ENCODE measurements at places on chromosomes 13 and 19. TPM values are rescaled to one million over a fixed set of nuclear protein-coding genes. Genes with fewer than 3 reads are reported as not detected.

DNA sequence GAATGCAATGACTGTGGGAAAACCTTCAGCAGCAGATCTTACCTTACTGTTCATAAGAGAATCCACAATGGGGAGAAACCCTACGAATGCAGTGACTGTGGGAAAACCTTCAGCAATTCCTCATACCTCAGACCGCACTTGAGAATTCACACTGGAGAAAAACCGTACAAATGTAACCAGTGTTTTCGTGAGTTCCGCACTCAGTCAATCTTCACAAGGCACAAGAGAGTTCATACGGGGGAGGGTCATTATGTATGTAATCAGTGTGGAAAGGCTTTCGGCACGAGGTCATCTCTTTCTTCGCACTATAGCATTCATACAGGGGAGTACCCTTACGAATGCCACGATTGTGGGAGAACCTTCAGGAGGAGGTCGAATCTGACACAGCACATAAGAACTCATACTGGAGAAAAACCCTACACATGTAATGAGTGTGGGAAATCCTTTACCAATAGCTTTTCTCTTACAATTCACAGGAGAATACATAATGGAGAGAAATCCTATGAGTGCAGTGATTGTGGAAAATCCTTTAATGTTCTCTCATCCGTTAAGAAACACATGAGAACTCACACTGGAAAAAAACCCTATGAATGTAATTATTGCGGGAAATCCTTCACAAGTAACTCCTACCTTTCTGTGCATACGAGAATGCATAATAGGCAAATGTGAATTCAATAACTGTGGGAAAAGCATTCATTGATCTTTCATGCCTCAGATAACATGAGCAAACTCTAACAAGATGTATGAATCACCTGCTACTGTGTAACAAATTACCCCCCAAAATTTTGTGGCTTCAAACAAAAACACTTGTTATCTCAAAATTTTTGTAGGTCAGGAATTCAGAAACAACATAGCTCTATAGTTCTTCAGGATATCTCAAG is 13.8 kb downstream of the ZNF557 start:
- no peak overlapping the region for H3K27ac ChIP-seq
- no peaks in the 10 kb centered on the region for H3K4me1 ChIP-seq
- H3K27me3 ChIP-seq, result peaks cover 7% of the 10 kb centered on the region
- no peak overlapping the region for H3K4me3 ChIP-seq
- DNase-seq, result no peak

DNA sequence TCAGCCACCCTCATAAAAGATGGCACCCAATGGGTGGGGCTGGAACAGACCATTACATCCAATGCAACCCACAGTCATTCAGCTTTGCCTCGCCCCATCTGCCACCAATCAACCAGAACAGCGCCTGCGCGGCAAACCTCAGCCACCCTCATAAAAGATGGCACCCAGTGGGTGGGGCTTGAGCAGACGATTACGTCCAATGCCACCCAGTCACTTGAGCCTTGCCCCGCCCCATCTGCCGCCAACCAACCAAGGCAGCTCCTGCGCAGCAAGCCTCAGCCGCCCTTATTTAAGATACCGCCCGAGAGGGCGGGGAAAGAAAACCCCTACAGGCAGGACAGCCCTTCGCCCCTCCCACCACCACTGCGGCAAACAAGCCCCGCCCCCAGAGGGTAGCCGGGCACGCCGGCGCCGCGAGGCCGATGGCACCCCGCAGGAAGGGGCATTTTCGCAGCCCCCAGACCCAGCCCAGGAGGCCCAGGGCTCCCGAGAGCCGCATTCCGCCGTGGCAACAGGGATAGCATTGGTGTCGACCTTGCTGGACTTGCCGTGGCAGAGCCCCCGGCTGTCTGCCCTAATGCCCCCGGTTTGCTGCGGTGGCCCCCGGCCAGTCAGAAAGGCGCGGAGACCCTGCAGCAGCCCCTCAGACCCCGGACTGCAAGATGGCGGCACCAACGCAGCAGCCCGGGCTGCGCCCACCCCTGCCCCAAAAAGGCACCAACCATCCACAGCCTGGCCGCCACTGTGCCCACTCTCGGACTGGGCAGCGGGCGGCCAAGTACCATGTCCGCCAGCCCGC is 675 bp downstream of the PEG3 start:
- H3K36me3 ChIP-seq, result peaks cover 15% of the 10 kb centered on the region
- peak overlapping the region; percentile 90 for H3K27ac ChIP-seq
- H3K4me3 ChIP-seq, result peak overlapping the region; percentile 81
- H3K27me3 ChIP-seq, result peaks cover 12% of the 10 kb centered on the region
- DNase-seq, result peak; percentile 87
- H3K4me1 ChIP-seq, result peaks cover 2% of the 10 kb centered on the region

DNA sequence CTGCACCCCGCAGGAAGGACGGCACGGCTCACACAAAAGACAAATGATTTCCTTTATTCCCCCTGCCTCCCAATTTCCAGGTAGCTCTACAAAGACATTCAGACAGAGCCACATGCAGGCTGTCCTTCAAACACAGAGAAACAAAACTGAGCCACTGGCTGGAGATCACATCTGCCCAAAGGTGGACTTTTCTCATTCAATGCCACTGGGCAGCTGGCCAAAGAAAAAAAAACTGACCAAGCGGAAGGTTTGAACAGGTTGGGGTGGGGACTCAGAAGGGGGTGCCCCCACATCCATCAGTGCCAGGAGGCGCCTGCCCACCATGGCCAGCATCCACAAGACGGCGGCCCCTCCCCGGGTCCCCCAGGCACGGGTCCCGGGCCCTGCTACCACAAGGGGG is 17.8 kb upstream of the MATK start:
- DNase-seq, result no peak
- H3K36me3 ChIP-seq, result peaks cover 4% of the 10 kb centered on the region
- peaks cover 2% of the 10 kb centered on the region for H3K4me1 ChIP-seq
- H3K27ac ChIP-seq, result no peak overlapping the region
- peaks cover 6% of the 10 kb centered on the region for H3K27me3 ChIP-seq

DNA sequence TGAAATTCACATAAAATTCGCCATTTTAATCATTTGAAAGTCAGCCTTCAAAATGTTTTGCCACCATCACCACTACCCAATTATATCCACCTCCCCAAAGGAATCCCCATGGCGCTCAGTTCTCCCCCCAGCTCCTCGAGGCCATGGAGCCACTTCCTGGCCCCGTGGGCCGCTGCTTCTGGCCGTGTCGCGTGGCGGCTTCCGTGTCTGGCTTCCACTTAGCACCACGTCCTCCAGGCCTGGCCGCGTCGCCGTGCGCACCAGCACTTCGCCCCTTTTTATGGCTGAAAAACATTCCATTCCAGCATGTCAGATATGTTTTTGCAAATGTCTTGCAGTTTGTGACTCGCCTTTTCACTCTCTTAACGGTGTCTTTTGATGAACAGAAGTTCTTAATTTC is 46.7 kb upstream of the DCUN1D2 start:
- peaks cover 8% of the 10 kb centered on the region for H3K4me1 ChIP-seq
- H3K4me3 ChIP-seq, result no peak overlapping the region
- peaks cover 3% of the 10 kb centered on the region for H3K27me3 ChIP-seq
- H3K27ac ChIP-seq, result no peak overlapping the region
- H3K36me3 ChIP-seq, result peaks cover 18% of the 10 kb centered on the region

Gene NOTCH3
- total RNA-seq, result 3.6 TPM

Gene WDR87
- not detected for total RNA-seq

Gene ICAM4
- total RNA-seq, result not detected

Gene TGFBR3L
- total RNA-seq, result 0.69 TPM

Data from glutamatergic neuron (in vitro differentiated cells).